Daoy (cell line): ENCODE measurements at places on chromosomes 4 and X. TPM values are rescaled to one million over a fixed set of nuclear protein-coding genes. Genes with fewer than 3 reads are reported as not detected.

The IL9R gene
- total RNA-seq = not detected in 2 replicates

The SLIT2 gene
- 0.29 and 0.39 TPM in 2 replicates for total RNA-seq

The CSN1S1 gene
- total RNA-seq = not detected in 2 replicates

The MAP9 gene
- 4.7 and 5.5 TPM in 2 replicates for total RNA-seq

The TBC1D19 gene
- 22.7 and 49.4 TPM in 2 replicates for total RNA-seq

The USP38 gene
- total RNA-seq = 8.0 and 8.1 TPM in 2 replicates

The SERPINA7 gene
- total RNA-seq = 0.06 TPM in 1 of 2 replicates, not detected in the other

The YIPF7 gene
- not detected in 2 replicates for total RNA-seq

The PRRG1 gene
- 2.7 and 4.3 TPM in 2 replicates for total RNA-seq

The TRIM75 gene
- total RNA-seq = not detected in 2 replicates

The RNF128 gene
- 1.8 TPM in 2 replicates for total RNA-seq

The GPR34 gene
- total RNA-seq = not detected in 2 replicates

The RAB41 gene
- not detected in 2 replicates for total RNA-seq

The MAB21L2 gene
- 0.71 and 2.6 TPM in 2 replicates for total RNA-seq

The SYNPO2 gene
- total RNA-seq = 0.11 and 0.86 TPM in 2 replicates

The SLC34A2 gene
- not detected in 2 replicates for total RNA-seq

The SSX4 gene
- total RNA-seq = not detected in 2 replicates

The TMPRSS11F gene
- total RNA-seq = 0.51 and 0.69 TPM in 2 replicates

The PRAF2 gene
- total RNA-seq = 3.4 and 3.5 TPM in 2 replicates
